Stomach (tissue), 19 donors: ENCODE measurements at places on chromosomes 5 and 9. TPM values are rescaled to one million over a fixed set of nuclear protein-coding genes. Genes with fewer than 3 reads are reported as not detected.

GRCh38 chr5:79699763-79700400, 10.2 kb downstream of the CMYA5 start:
- no peaks in the 10 kb centered on the region for H3K4me1 ChIP-seq
- no peaks in the 10 kb centered on the region for H3K36me3 ChIP-seq
- no peak overlapping the region for H3K4me3 ChIP-seq
- DNase-seq, result peak; percentile 52
- no peak overlapping the region for H3K27ac ChIP-seq

DNA sequence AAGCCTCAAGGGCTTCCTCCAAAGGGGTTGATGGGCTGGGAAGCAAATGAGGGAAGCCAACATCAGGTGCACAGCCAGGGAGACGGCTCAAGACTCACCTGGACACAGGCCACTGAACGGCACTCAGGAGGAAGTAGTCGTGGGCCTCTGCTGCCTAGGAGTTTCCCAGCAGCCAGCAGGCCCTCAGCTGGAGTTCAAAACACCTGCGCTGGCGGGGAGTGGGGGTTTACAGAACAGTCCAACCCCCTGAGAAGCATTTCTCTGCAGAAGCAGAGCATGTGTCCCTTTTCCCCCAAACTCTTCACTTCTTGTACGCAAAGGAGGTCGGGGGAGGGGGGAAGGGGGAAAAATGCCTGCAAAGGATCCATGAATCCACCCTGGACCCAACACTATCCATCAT, 2.3 kb downstream of the WHRN start:
- DNase-seq, result peak; percentile 27
- H3K27me3 ChIP-seq, result peaks cover 22% of the 10 kb centered on the region
- peak overlapping the region; percentile 18 for H3K4me3 ChIP-seq
- H3K4me1 ChIP-seq, result peaks cover 30% of the 10 kb centered on the region

DNA sequence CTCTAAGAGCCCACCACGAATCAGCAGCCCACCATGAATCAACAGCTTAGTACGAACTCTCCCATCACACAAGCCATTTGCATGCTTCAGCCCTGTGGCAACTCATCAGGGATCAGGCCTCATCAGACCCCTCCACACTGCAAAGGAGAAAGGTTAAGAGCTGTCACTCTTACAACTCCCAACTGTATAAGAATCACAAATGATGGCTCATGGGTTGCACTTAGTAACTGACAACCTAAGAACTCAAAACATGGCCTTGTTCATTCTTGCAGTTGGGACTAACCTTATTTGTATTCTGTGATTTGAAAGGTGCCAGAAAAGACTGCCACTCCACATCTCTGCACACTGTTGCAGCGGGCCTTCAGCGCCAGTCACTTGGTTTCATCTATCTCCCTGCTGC, 149.1 kb upstream of the ZNF366 start:
- H3K27me3 ChIP-seq, result no peaks in the 10 kb centered on the region
- no peak for DNase-seq
- H3K27ac ChIP-seq, result no peak overlapping the region
- peaks cover 2% of the 10 kb centered on the region for H3K4me1 ChIP-seq
- no peaks in the 10 kb centered on the region for H3K36me3 ChIP-seq

GRCh38 chr9:125272697-125273096, 11.1 kb downstream of the GAPVD1 start:
- H3K36me3 ChIP-seq, result peaks cover 3% of the 10 kb centered on the region
- H3K27ac ChIP-seq, result peak overlapping the region; percentile 56
- H3K27me3 ChIP-seq, result no peaks in the 10 kb centered on the region
- peaks cover 29% of the 10 kb centered on the region for H3K4me1 ChIP-seq

DNA sequence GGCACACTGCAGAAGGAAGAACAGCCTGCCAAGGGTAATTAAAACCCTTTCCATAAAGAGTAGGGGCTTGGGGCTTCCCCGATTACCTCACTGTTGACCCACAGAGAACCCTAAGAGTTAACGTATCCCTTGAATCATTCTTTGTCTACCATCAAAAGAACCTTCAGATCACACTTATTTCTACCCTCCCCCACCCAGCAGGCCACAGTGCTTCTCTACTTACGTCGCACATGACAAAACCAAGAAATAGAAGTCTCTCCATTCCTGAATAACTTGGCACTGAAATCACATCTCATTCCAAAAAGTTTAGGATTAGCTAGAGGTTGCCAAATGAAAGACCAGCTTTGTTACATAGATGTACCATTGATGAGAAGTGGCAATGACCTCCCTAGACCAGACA, 268.7 kb upstream of the GAS1 start:
- H3K27ac ChIP-seq, result no peak overlapping the region
- no peak overlapping the region for H3K4me3 ChIP-seq
- no peaks in the 10 kb centered on the region for H3K27me3 ChIP-seq
- no peak for DNase-seq
- H3K36me3 ChIP-seq, result no peaks in the 10 kb centered on the region
- H3K4me1 ChIP-seq, result no peaks in the 10 kb centered on the region

GRCh38 chr5:180336234-180337020, 16.7 kb downstream of the GFPT2 start:
- peaks cover 5% of the 10 kb centered on the region for H3K27me3 ChIP-seq
- H3K27ac ChIP-seq, result no peak overlapping the region
- no peaks in the 10 kb centered on the region for H3K4me1 ChIP-seq
- no peak for DNase-seq

GRCh38 chr9:126533926-126534310, 79.8 kb upstream of the LMX1B start:
- H3K4me3 ChIP-seq, result no peak overlapping the region
- no peak for DNase-seq
- H3K4me1 ChIP-seq, result no peaks in the 10 kb centered on the region
- H3K36me3 ChIP-seq, result no peaks in the 10 kb centered on the region
- H3K27ac ChIP-seq, result no peak overlapping the region

- no peak overlapping the region for H3K4me3 ChIP-seq
- no peaks in the 10 kb centered on the region for H3K27me3 ChIP-seq
- no peaks in the 10 kb centered on the region for H3K36me3 ChIP-seq
Measured at GRCh38 chr9:14362175-14362574, 48.2 kb upstream of the NFIB start.

DNA sequence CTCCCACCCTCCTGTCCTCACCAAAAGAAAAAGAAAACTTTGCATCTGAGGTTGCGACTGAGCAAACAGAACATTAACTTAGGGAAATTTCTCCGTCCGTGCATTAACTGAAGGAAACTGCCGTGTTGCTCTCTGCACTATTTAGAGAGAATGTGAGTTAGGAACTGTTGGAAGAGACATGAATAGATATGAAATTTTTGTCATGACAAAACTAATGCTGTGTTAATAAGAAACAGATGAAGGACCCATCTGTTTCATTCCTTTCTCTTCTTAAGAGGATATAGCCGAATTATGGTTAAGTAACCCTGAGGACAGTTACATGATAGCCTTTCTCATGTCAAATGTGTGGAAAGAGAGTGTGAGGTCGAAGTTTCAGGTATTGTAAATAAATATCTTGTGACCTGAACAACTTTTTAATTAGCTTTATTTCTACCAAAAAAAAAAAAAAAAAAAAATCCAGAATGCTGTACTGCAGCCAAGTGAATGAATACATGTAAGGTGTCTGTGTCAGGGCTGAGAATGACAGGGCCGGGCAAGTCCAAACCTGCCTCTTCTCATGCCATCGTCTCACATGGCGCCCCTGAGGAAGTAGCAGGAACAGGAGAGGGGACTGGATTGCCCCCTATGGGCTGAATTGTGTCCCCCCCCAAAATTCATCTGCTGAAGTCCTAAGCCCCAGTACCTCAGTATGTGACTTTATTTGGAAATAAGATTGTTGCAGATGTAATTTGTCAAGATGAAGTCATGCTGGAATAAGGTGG, 35.6 kb upstream of the ANKRD33B start:
- no peak overlapping the region for H3K4me3 ChIP-seq
- no peak for DNase-seq
- H3K4me1 ChIP-seq, result peaks cover 4% of the 10 kb centered on the region
- H3K27me3 ChIP-seq, result no peaks in the 10 kb centered on the region
- no peak overlapping the region for H3K27ac ChIP-seq

DNA sequence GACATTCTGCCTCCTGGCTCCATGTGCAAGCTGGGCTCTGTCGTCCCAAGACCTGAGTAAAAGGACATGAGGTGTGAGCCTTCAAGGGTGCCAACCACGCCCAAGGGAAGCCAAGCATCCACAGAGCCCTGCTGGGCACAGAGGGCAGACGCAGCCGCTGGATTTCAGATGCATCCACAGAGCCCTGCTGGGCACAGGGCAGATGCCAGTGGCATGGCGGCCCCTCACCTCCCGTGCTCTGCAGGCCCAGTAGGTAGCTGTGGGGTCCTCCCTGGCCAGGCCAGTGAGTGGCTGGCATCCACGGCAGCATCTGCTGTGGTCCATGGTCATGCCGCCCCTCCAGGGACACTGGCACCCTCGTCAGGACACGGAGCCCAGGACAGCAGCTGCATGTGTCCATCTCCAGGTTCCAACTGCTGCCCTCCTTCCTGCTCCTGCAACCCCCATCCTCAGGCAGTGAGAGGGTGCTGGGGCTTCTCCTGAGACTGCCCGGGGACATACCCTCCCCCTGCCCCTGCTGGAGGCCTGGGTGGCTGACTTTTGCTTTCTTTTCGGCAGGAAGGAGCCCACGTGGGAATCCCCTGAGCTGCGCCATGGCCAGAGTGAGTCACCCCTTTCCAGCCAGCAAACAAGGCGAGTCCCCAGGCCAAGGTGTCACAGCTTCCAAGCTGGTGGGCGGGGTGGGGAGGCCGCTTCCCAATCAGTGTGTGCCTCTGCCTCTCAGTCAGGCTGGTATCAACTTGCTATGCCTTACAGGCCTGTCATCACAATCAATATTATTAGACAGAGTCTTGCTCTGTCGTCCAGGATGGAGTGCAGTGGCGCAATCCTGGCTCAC, 4.0 kb upstream of the TRAF2 start:
- H3K4me3 ChIP-seq, result peak overlapping the region; percentile 28
- H3K27ac ChIP-seq, result peak overlapping the region; percentile 66
- peak; percentile 88 for DNase-seq
- H3K27me3 ChIP-seq, result no peaks in the 10 kb centered on the region
- H3K4me1 ChIP-seq, result peaks cover 45% of the 10 kb centered on the region

- no peaks in the 10 kb centered on the region for H3K27me3 ChIP-seq
- H3K4me3 ChIP-seq, result no peak overlapping the region
- peaks cover 19% of the 10 kb centered on the region for H3K4me1 ChIP-seq
- DNase-seq, result no peak
Measured at GRCh38 chr5:167061695-167062094, 1229.8 kb upstream of the WWC1 start.

DNA sequence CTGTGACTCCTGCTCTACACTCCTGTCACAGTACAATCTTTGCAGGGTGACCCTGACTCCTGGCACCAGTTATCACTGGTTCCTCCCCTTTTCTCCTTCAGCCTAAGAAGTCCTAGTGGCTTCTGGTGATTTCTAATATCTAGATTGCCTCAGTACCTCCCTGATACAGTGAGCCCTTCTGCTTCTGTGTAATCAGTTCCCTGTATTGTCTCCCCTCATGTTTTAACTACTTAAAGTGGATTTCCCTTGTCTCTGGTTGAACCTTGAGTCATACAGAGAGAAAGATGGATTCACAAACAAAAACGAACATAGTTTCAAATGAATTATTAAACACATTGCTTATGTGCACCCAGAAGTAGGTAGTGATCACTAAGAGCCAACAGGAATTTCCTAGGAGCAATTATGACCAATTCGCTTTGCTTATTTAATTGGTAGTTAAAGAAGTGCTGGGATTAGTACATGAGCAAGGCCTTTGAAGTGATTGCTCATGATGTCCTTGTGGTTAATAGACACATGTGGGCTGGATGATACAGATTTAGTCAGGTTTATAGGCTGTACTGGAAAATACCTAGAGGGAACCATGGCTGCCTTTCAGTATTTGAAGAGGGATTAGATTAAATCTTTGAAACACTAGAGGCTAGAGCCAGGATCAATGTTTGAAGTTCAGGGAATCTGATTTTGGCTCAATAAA, 145.8 kb upstream of the MEF2C start:
- DNase-seq, result no peak
- no peaks in the 10 kb centered on the region for H3K36me3 ChIP-seq
- H3K4me1 ChIP-seq, result no peaks in the 10 kb centered on the region
- H3K27ac ChIP-seq, result no peak overlapping the region

- no peaks in the 10 kb centered on the region for H3K27me3 ChIP-seq
- peak overlapping the region; percentile 92 for H3K27ac ChIP-seq
- no peak overlapping the region for H3K4me3 ChIP-seq
- H3K4me1 ChIP-seq, result peaks cover 57% of the 10 kb centered on the region
- peaks cover 50% of the 10 kb centered on the region for H3K36me3 ChIP-seq
Measured at GRCh38 chr9:35695943-35696401, 6.2 kb upstream of the TPM2 start.

DNA sequence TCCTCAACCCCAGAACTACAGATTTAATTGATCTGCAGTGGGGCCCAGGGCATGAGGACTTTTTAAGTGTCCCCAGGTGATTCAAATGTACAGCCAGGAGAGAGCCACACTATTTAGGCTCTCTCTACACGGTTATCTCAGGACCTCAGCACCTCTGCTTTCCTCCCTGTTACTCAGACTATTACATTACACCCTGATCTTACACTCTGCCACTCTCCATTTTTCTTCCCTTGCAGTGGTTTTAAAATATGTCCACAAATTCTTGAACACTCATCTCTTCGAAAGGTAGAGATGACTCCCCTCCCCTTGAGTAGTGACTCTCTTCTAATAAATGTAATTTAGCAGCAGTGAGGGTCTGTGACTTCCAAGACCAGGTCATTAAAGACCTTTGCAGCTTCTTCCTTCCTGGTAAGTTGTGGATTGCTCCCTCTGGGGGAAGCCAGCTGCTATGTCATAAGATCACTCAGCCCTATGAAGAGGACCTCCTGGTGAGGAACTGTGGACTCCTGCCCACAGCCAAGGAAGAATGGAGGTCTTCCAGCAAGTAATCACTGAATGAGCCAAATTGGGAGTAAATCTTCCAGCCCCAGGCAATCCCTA, 87.5 kb upstream of the SSBP2 start:
- no peak overlapping the region for H3K27ac ChIP-seq

- no peaks in the 10 kb centered on the region for H3K4me1 ChIP-seq
- no peaks in the 10 kb centered on the region for H3K36me3 ChIP-seq
- no peak overlapping the region for H3K4me3 ChIP-seq
- no peaks in the 10 kb centered on the region for H3K27me3 ChIP-seq
- DNase-seq, result no peak
Measured at GRCh38 chr9:118961857-118962256, 407.4 kb downstream of the BRINP1 start.

DNA sequence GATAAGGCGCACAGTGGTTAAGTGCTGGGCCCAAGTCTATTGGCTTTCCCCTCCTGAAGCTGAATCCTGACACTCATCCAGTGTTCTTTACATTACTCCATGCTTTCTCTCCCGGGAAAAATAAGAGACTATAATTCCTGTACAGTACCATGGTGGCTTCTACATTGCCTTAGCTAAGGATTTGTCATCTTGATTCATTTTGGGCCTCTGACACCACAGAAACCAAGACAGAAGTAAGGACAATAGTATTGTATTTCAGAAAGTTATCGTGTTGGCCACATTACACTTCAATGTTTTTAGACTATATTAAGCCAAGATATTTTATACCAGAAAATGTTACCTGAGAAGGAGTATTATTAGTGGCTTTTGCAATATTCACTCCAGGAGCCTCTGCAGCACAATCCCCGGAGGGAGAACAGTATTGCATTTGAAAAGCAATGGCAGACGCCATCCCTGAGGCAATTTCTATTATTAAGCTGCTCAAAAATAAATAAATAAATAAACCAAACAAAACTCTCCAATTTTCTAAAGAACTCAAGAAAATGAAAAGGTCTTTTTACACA, 267.9 kb downstream of the ENC1 start:
- H3K4me1 ChIP-seq, result no peaks in the 10 kb centered on the region
- DNase-seq, result no peak
- H3K36me3 ChIP-seq, result no peaks in the 10 kb centered on the region

Gene STKLD1
- not detected for total RNA-seq

Gene ZBTB26
- total RNA-seq, result 5.2 TPM

Gene SNCAIP
- 10.6 TPM for total RNA-seq

Gene PROP1
- total RNA-seq, result not detected

Gene IL4
- not detected for total RNA-seq

Gene LHFPL2
- 28.0 TPM for total RNA-seq
